ENCODE measurements at places on chromosomes 1 and 21. TPM values are rescaled to one million over a fixed set of nuclear protein-coding genes. Genes with fewer than 3 reads are reported as not detected.

- H3K27ac ChIP-seq: no peak overlapping the region
- H3K4me1 ChIP-seq: 0 out of 2 replicates have a peak, but pooled peaks cover 4% of the 10 kb centered on the region
- no peaks in the 10 kb centered on the region for H3K27me3 ChIP-seq
- no peaks in the 10 kb centered on the region for H3K36me3 ChIP-seq
These were observed 8.4 kb downstream of the C1orf226 start for GRCh38 chr1:162389971-162390370.

GRCh38 chr21:25863747-25864146, 129.0 kb downstream of the GABPA start:
- H3K4me3 ChIP-seq: no peak overlapping the region
- DNase-seq: no peak
- H3K36me3 ChIP-seq: no peaks in the 10 kb centered on the region
- no peak overlapping the region for H3K27ac ChIP-seq
- H3K27me3 ChIP-seq: no peaks in the 10 kb centered on the region
- no peaks in the 10 kb centered on the region for H3K4me1 ChIP-seq

- H3K36me3 ChIP-seq: peaks cover 19% of the 10 kb centered on the region
- H3K27me3 ChIP-seq: no peaks in the 10 kb centered on the region
- DNase-seq: no peak
These were observed 42.0 kb downstream of the VPS26C start for GRCh38 chr21:37224861-37225839.

DNA sequence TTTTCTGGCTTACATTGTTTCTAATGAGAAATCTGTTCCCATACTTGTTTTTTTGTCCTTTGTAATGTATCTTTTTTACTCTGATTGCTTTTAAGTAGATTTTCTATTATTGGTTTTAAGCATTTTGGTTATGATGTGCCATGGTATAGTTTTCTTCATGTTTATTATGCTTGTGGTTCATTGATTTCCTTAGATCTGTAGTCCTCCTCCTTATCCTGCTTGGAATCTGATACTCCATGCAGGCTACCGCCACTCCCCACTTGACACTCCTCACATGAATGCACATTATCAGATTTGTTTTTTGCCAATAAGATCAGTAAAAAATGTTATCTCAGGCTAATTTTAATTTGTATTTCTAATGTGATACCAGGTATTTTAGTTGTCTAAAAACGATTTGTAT, 20.8 kb downstream of the UROD start:
- no peak for DNase-seq
- H3K4me1 ChIP-seq: peaks cover 4% of the 10 kb centered on the region
- no peak overlapping the region for H3K27ac ChIP-seq
- H3K27me3 ChIP-seq: no peaks in the 10 kb centered on the region
- H3K36me3 ChIP-seq: no peaks in the 10 kb centered on the region

GRCh38 chr1:178055093-178055492, 38.8 kb upstream of the RASAL2 start:
- peaks cover 9% of the 10 kb centered on the region for H3K4me1 ChIP-seq
- no peak overlapping the region for H3K27ac ChIP-seq
- DNase-seq: no peak
- no peaks in the 10 kb centered on the region for H3K27me3 ChIP-seq
- no peaks in the 10 kb centered on the region for H3K36me3 ChIP-seq
- H3K4me3 ChIP-seq: no peak overlapping the region

DNA sequence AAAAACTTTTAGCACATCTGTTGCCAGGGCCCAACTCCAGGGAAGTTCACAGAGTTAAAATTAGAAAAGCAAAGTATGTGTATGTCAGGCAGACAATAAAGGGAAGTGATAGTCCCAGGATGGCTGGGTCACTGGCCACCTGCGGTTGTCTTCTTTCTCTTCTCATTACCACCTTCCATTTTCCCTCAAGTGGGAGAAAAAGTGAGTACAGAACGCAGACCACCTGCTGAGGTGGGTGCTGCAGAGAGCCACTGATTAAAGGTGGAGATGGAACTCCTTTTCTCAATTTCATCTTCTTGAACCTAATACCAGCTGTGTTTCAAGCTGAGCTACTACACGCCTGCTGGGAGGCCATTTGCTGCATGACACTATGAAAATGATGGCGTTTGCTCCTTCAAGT, 88.8 kb upstream of the PDE4B start:
- no peak overlapping the region for H3K27ac ChIP-seq
- peaks cover 5% of the 10 kb centered on the region for H3K4me1 ChIP-seq
- no peak for DNase-seq
- no peaks in the 10 kb centered on the region for H3K27me3 ChIP-seq
- H3K36me3 ChIP-seq: no peaks in the 10 kb centered on the region

- no peak overlapping the region for H3K4me3 ChIP-seq
- H3K27ac ChIP-seq: no peak overlapping the region
- H3K36me3 ChIP-seq: no peaks in the 10 kb centered on the region
- H3K4me1 ChIP-seq: no peaks in the 10 kb centered on the region
- DNase-seq: no peak
These were observed 25.7 kb upstream of the EPHA8 start for GRCh38 chr1:22537441-22538139.

GRCh38 chr1:59815892-59816291, 1.1 kb downstream of the HOOK1 start:
- H3K4me1 ChIP-seq: no peaks in the 10 kb centered on the region
- no peaks in the 10 kb centered on the region for H3K27me3 ChIP-seq
- no peaks in the 10 kb centered on the region for H3K36me3 ChIP-seq
- no peak for DNase-seq

GRCh38 chr1:241357366-241358340, 648 bp upstream of the RGS7 start:
- H3K4me1 ChIP-seq: no peaks in the 10 kb centered on the region
- H3K4me3 ChIP-seq: no peak overlapping the region
- H3K36me3 ChIP-seq: no peaks in the 10 kb centered on the region
- DNase-seq: no peak

DNA sequence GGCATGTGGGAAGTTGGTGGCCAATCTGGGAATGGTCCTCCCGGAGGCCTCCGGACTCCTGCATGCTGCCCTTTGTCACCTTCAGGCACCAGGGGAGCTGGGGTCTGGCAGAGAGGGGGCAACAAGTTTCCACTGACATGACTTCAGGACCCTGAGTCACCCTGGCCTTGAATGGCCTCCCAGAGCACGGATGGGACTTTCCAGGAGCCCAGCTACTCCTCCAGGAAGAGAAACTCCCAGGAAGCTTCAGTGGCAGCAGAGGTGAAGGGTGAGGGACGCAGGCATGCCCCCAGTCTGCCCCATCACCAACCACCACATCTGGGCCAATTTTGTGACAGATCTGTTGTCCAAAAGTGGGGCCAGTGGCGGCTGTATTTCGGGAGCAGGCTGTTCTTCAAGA, 55.9 kb upstream of the WASF2 start:
- H3K27ac ChIP-seq: no peak overlapping the region
- H3K27me3 ChIP-seq: no peaks in the 10 kb centered on the region
- no peak overlapping the region for H3K4me3 ChIP-seq
- H3K4me1 ChIP-seq: no peaks in the 10 kb centered on the region
- no peaks in the 10 kb centered on the region for H3K36me3 ChIP-seq

DNA sequence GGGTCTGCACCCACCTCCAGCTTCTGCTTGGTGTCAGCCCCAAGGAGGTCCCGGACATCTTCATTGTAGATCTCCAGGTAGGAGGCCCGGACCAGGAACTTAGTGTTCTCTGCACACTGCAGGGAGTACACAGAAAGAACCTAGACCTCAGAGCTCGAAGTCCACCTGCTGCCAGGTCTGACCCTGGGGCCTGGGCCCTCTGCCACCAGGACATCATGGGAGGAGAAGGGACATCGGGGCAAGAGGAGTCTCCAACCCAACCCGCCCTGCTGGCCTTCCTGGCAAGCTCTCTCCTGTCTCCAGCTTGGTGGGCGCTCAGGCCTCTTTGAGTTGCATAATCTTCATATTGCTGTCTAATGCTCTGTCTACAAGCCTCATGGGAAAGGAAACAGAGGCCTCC, 4.4 kb downstream of the KIF17 start:
- H3K4me1 ChIP-seq: no peaks in the 10 kb centered on the region
- peaks cover 2% of the 10 kb centered on the region for H3K27me3 ChIP-seq
- no peak overlapping the region for H3K4me3 ChIP-seq
- no peak overlapping the region for H3K27ac ChIP-seq

GRCh38 chr1:199182186-199182843, 543.5 kb downstream of the PTPRC start:
- H3K36me3 ChIP-seq: no peaks in the 10 kb centered on the region
- H3K4me1 ChIP-seq: no peaks in the 10 kb centered on the region
- no peaks in the 10 kb centered on the region for H3K27me3 ChIP-seq
- no peak for DNase-seq

- H3K27me3 ChIP-seq: no peaks in the 10 kb centered on the region
- no peak within 1 kb of the TSS for H3K27ac ChIP-seq
- H3K4me3 ChIP-seq: peak within 1 kb of the TSS; percentile 93
- no peaks in the 10 kb centered on the region for H3K4me1 ChIP-seq
- peaks cover 1% of the 10 kb centered on the region for H3K36me3 ChIP-seq
- peak; percentile 42 for DNase-seq
These were observed at the start of gene PPFIA4 for GRCh38 chr1:203026031-203026665. Gene PPFIA4 (plus strand): TSS chr1:203026491. CDS start chr1:203039009, 12,518 bp downstream.

- DNase-seq: no peak
- H3K4me1 ChIP-seq: no peaks in the 10 kb centered on the region
- H3K36me3 ChIP-seq: no peaks in the 10 kb centered on the region
- no peak overlapping the region for H3K27ac ChIP-seq
- H3K27me3 ChIP-seq: no peaks in the 10 kb centered on the region
- H3K4me3 ChIP-seq: no peak overlapping the region
These were observed 249.3 kb downstream of the TNR start for GRCh38 chr1:175494011-175494554.

- peaks cover 14% of the 10 kb centered on the region for H3K4me1 ChIP-seq
- H3K27ac ChIP-seq: no peak overlapping the region
- no peaks in the 10 kb centered on the region for H3K36me3 ChIP-seq
- H3K27me3 ChIP-seq: no peaks in the 10 kb centered on the region
These were observed 57.2 kb downstream of the EPHB2 start for GRCh38 chr1:22767852-22768251.

- DNase-seq: no peak
- H3K4me1 ChIP-seq: no peaks in the 10 kb centered on the region
- peaks cover 2% of the 10 kb centered on the region for H3K27me3 ChIP-seq
- H3K4me3 ChIP-seq: no peak overlapping the region
- no peaks in the 10 kb centered on the region for H3K36me3 ChIP-seq
These were observed 130.0 kb upstream of the VAMP3 start for GRCh38 chr1:7640920-7641585.

The FCGR1A gene
- total RNA-seq: not detected

The FAM163A gene
- not detected for total RNA-seq

The INAVA gene
- total RNA-seq: 14.0 TPM

The ALDH9A1 gene
- total RNA-seq: 34.4 TPM

The CDC42BPA gene
- total RNA-seq: 0.23 TPM

The AJAP1 gene
- not detected for total RNA-seq

The WDR4 gene
- 39.4 TPM for total RNA-seq

The JAM2 gene
- total RNA-seq: 9.6 TPM

The FCGR3A gene
- total RNA-seq: not detected

Data from GM12878 (cell line).